ENCODE measurements at places on chromosomes 2 and 18.

DNA sequence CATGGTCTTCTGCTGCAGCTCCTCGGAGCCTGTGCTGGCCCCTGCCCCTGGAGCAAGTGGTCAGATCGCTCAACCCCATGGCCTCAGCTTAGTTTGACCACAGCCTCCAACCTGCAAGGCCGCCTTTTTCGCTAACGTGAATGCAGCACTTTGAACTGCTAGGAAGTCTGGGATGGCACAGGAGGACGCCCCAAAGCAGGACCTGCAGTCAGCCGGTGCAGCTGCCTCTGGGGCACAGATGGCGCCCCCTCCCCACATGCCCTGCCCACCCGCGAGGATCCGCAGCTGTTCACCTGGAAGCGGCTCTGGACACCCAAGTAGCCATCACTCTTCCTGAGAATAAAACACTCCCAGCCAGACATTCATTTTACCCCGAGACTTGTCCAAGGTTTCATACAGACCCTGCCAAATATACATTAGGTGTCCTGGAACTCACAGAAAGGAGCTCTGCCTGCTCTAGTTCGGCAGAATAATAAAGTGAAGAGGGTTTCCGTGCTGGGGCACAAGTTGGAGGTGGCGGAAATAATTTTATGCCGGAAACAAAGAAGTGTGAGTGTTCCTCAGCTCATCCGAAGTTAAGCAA, 510.1 kb downstream of the EIPR1 start:
- no peaks in the 10 kb centered on the region for H3K36me3 ChIP-seq
- H3K27ac ChIP-seq = no peak overlapping the region
- H3K4me1 ChIP-seq = no peaks in the 10 kb centered on the region
- no peak overlapping the region for H3K4me3 ChIP-seq
- DNase-seq = no peak

DNA sequence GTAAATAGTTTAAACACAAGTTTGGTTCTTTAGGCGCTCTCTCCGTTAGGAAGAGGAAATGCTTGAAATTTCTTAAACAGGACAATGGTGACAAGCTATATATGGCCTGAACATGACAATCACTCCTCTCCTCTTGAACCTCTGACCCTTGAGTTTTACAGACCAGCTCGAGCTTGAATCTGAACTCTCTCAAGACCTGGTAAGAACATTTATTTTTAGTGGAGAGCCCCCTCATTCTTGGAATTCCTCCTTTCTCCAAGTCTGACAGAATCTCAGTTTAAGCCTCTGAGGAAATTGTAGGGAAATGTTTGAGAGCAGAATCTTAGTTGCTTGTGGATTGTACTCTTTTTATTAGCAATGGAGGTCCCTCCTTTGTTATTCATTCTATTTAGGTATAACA, 1293.6 kb upstream of the ZEB2 start:
- H3K27me3 ChIP-seq = no peaks in the 10 kb centered on the region
- no peak overlapping the region for H3K4me3 ChIP-seq
- H3K27ac ChIP-seq = no peak overlapping the region
- H3K36me3 ChIP-seq = no peaks in the 10 kb centered on the region

DNA sequence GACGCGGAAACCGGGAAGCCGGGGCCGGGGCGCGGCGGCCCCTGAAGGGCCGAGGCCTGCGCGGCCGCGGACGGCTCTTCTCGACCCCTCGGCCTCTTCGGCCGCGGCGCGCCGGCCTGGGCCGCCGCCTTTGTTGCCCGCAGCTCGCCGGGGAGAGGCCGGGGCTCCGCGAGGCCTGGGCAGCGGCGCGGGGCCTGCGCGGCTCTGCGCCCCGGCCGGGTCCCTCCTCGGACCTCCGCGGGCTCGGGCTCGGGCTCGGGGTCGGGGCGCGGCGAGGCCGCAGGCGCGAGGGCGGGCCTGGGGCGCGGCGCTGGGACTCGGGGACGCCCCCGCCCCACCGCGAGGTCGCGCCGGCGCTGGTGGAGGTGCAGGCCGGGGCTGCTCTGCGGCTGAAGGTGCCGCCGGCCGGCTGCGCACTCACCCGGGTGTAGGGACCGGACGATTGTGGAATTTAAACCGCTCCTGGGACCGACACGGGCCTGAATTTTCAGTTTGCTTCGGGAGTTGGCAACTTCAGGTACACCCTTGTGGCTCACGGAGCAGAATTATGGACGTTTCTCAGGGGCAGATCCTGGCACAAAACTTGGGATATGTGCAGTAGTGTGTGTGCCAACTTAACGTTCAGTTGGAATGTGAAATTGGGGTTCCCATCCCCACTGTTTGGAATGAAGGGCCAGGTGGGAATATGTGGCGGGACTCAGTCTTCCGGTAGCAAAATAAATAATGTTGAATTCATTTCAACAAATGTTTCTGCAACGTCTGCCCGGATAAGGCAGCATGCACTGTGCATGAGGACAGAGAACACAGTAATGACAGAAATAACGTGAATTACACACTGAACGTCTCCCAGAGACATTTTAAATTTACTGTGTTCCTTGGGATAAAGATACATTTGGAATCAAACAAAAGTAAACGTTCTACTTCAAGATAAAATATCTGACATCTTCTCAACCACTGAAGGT, 787 bp downstream of the SOCS6 start:
- H3K4me1 ChIP-seq = peaks cover 19% of the 10 kb centered on the region
- peak overlapping the region; percentile 81 for H3K4me3 ChIP-seq
- peak; percentile 51 for DNase-seq
- H3K27me3 ChIP-seq = peaks cover 61% of the 10 kb centered on the region
- H3K27ac ChIP-seq = peak overlapping the region; percentile 80

GRCh38 chr18:44562986-44563385, 117.7 kb upstream of the SETBP1 start:
- no peaks in the 10 kb centered on the region for H3K4me1 ChIP-seq
- no peak for DNase-seq
- H3K27ac ChIP-seq = no peak overlapping the region
- no peaks in the 10 kb centered on the region for H3K36me3 ChIP-seq
- no peak overlapping the region for H3K4me3 ChIP-seq
- no peaks in the 10 kb centered on the region for H3K27me3 ChIP-seq

GRCh38 chr2:19894134-19894792, 7.5 kb downstream of the TTC32 start:
- no peak for DNase-seq
- H3K36me3 ChIP-seq = peaks cover 48% of the 10 kb centered on the region
- no peak overlapping the region for H3K4me3 ChIP-seq
- peaks cover 71% of the 10 kb centered on the region for H3K4me1 ChIP-seq
- peak overlapping the region; percentile 70 for H3K27ac ChIP-seq
- H3K27me3 ChIP-seq = no peaks in the 10 kb centered on the region

- no peak overlapping the region for H3K4me3 ChIP-seq
- H3K36me3 ChIP-seq = no peaks in the 10 kb centered on the region
- DNase-seq = no peak
- H3K4me1 ChIP-seq = no peaks in the 10 kb centered on the region
Observed at GRCh38 chr18:22789600-22789999, 143.5 kb upstream of the RBBP8 start.

DNA sequence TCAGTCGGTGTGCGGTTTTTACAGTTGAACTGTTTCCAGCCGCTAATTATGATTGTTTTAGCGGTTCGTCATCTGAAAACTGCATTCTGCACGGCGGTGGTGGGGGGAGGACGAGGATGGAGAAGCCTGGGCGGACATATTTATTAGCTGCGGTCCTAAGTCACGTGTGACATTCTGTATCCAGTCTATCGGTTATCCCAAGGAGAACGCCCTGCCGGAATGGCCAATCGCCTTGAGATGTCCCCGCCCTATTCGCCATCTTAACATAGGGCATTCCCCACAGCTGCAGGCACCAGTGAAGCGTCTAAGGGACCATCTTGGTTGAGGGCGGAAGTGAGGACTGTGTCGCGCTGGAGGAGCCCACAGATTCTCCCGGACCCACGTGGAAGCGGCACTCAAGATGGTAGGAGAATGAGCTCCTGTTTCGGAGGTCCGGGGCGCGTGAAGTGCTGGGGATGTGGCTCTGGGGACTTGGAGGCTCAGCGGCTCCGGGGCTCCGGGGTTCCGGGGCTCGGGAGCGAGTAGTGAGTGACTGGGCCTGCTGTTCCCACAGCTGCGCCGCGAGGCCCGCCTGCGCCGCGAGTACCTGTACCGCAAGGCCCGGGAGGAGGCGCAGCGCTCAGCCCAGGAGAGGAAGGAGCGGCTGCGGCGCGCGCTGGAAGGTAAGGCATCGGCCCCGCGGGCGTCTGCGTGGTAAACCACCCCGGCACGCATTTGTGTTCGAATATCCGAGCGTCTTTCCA, at the start of gene IMP4:
TSS of gene IMP4 (plus strand) at position 365 of the 743 bp plus-strand sequence. CDS start at position 401, 36 bp downstream.
- peaks cover 53% of the 10 kb centered on the region for H3K4me1 ChIP-seq
- peak within 1 kb of the TSS; percentile 99 for H3K27ac ChIP-seq
- peak within 1 kb of the TSS; percentile 100 for H3K4me3 ChIP-seq

GRCh38 chr2:165911981-165912380, 41.6 kb downstream of the TTC21B start:
- H3K4me1 ChIP-seq = no peaks in the 10 kb centered on the region
- no peak overlapping the region for H3K4me3 ChIP-seq
- H3K27ac ChIP-seq = no peak overlapping the region
- no peak for DNase-seq
- no peaks in the 10 kb centered on the region for H3K27me3 ChIP-seq
- peaks cover 76% of the 10 kb centered on the region for H3K36me3 ChIP-seq

DNA sequence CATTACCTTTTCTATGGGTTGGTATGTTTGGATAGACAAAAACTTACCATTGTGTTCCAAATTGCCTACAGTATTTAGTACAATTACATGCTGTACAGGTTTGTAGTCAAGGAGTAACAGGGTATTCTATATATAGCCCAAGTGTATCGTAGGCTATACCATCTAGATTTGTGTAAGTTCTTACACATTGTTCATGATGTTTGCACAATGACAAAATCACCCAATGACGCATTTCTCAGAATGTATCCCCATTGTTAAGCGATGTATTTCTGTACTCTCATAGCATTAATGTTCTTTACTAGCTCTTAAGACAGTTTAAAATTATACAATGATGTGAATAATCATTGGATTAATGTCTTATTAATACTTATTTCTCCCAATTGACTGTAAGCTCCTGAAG, 16.7 kb downstream of the TACR1 start:
- DNase-seq = no peak
- no peaks in the 10 kb centered on the region for H3K36me3 ChIP-seq
- H3K27ac ChIP-seq = no peak overlapping the region
- H3K4me3 ChIP-seq = no peak overlapping the region
- H3K27me3 ChIP-seq = no peaks in the 10 kb centered on the region

DNA sequence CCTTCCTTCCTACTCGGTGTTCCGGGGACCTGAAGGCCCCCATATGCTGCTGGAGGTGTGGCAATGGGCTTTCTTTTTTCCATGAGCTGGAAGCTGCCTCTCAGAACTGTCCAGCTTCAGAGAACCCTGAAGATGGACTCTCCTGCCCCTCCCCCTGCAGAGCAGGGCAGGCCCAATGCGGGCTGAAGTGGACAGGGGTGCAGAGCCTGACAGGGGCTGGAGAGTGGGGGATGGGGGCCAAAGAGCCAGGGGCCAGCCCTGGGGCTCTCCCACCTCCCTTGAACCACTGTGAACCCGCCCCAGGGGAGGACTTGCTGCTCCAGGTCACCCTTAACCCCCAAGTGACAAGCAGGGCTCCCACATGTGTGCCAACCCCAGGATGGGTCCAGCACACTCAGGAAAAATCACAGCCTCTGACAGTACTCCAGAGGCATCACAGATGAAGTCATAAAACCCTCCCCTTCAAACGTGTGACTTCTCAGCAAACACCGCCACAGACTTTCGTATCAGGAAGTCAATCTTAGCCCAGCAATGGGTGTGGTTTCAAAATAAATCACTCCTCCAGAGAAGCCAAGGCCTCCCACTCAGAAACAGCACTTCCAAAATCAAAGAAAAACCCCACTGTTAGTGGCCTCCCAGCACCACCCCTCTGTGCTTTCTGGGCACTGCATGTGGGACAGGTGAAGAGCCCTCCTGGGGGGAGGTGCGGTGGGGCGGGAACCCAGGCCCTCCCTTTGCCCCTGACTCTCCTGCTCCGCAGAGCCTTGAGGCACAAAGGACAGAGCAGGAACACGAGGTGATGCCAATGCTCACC, 135.8 kb downstream of the HDAC4 start:
- peak overlapping the region; percentile 63 for H3K4me3 ChIP-seq
- peaks cover 93% of the 10 kb centered on the region for H3K4me1 ChIP-seq
- H3K27me3 ChIP-seq = peaks cover 5% of the 10 kb centered on the region
- H3K36me3 ChIP-seq = no peaks in the 10 kb centered on the region
- H3K27ac ChIP-seq = peak overlapping the region; percentile 94

DNA sequence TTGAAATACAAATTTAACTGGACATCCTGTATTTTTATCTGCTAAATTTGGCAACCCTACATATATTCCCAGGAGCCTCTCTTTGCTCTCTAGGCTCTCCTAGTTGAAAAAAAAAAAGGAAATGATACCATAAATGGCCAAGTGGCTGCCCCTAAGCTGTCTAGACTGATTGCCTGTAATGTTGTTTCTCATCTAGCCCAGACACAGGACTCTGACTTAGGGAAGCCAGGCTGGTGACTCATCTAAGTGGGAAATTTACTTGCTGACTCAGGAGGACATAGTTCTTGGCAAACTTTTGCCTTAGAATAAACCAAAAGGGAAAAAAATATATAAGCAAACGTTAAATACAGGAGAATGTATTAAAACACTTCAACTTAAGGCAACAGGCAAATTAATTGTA, 14.6 kb upstream of the ITGAV start:
- H3K4me3 ChIP-seq = no peak overlapping the region
- no peak for DNase-seq
- H3K36me3 ChIP-seq = no peaks in the 10 kb centered on the region
- peaks cover 3% of the 10 kb centered on the region for H3K4me1 ChIP-seq

DNA sequence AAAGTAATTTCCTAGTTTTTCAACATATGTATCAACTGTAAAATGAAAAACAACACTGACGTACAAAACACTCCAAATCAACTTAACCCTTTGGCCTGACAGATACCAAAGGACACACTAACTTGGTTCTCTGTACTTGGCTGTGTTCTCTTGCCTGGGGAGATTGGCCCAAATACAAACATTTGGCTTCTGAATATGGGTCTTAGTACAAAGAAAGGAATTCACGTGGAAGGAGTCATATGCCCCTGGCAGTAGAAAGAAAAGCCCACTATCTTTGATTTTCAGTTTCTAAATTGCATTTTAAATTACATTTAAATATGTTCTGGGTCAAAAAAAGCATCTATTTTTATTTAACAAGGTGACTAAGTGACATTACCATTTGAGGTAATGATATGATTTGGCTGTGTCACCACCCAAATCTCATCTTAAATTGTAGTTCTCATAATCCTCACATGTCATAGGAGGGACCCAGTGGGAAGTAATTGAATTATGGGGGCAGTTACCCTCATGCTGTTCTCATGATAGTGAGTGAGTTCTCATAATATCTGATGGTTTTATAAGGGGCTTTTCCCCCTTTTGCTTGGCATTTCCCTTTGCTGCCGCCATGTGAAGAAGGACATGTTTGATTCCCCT, 153.6 kb upstream of the CCDC195 start:
- peak overlapping the region; percentile 85 for H3K27ac ChIP-seq
- H3K4me3 ChIP-seq = no peak overlapping the region
- no peak for DNase-seq
- H3K27me3 ChIP-seq = no peaks in the 10 kb centered on the region
- H3K4me1 ChIP-seq = peaks cover 24% of the 10 kb centered on the region

- H3K36me3 ChIP-seq = no peaks in the 10 kb centered on the region
- peaks cover 5% of the 10 kb centered on the region for H3K27me3 ChIP-seq
- no peak overlapping the region for H3K27ac ChIP-seq
- DNase-seq = no peak
- no peaks in the 10 kb centered on the region for H3K4me1 ChIP-seq
Observed at GRCh38 chr2:205585449-205586383, 96.6 kb upstream of the NRP2 start.

GRCh38 chr18:68865503-68865902, 67.6 kb downstream of the CCDC102B start:
- H3K27ac ChIP-seq = no peak overlapping the region
- H3K4me1 ChIP-seq = no peaks in the 10 kb centered on the region
- H3K27me3 ChIP-seq = no peaks in the 10 kb centered on the region
- H3K36me3 ChIP-seq = no peaks in the 10 kb centered on the region
- no peak for DNase-seq

- no peak overlapping the region for H3K27ac ChIP-seq
- H3K4me3 ChIP-seq = no peak overlapping the region
- H3K27me3 ChIP-seq = peaks cover 17% of the 10 kb centered on the region
- H3K4me1 ChIP-seq = peaks cover 1% of the 10 kb centered on the region
Observed at GRCh38 chr2:5723791-5724735, 31.9 kb downstream of the SOX11 start.
